Right atrium auricular region (tissue), 2 donors: ENCODE measurements at places on chromosomes 6 and 20. TPM values are rescaled to one million over a fixed set of nuclear protein-coding genes. Genes with fewer than 3 reads are reported as not detected.

- no peak overlapping the region for H3K27ac ChIP-seq
- no peak for DNase-seq
- no peaks in the 10 kb centered on the region for H3K27me3 ChIP-seq
- no peaks in the 10 kb centered on the region for H3K36me3 ChIP-seq
Measured at GRCh38 chr20:59047938-59048680, 5.5 kb upstream of the PRELID3B start.

- H3K27me3 ChIP-seq, result no peaks in the 10 kb centered on the region
- no peak for DNase-seq
- peak overlapping the region; percentile 85 for H3K27ac ChIP-seq
- no peaks in the 10 kb centered on the region for H3K4me1 ChIP-seq
- no peak overlapping the region for H3K4me3 ChIP-seq
Measured at GRCh38 chr20:62825333-62825985, 8.6 kb downstream of the COL9A3 start.

GRCh38 chr6:6556161-6556737 lies 32.3 kb upstream of the LY86 start:
- no peaks in the 10 kb centered on the region for H3K27me3 ChIP-seq
- H3K4me1 ChIP-seq, result no peaks in the 10 kb centered on the region
- no peak for DNase-seq
- no peak overlapping the region for H3K27ac ChIP-seq
- H3K4me3 ChIP-seq, result no peak overlapping the region

DNA sequence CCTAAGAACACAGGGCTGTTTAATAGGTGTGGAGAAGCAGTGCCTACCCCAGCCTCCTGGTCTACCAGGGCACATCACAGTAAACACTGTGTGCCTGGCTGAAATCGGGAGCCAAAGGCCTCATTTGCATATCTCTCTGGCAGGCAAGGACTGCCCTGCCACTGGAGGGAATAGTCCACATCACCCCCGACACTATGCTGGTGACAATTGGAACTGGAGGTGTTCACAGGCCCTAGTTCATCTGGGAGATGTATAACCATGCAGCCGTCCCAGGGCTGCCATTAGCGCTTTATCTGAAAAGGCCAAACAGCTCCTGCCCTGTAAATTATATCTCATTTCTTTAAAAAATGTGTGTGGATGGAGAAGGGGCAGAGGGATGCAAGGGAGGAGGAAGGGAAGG lies 150.3 kb downstream of the LINC00237 start:
- no peak overlapping the region for H3K4me3 ChIP-seq
- DNase-seq, result no peak
- no peak overlapping the region for H3K27ac ChIP-seq
- H3K27me3 ChIP-seq, result no peaks in the 10 kb centered on the region

GRCh38 chr6:3001773-3002293 lies 2.1 kb downstream of the NQO2 start:
- no peak for DNase-seq
- peak overlapping the region; percentile 55 for H3K27ac ChIP-seq

DNA sequence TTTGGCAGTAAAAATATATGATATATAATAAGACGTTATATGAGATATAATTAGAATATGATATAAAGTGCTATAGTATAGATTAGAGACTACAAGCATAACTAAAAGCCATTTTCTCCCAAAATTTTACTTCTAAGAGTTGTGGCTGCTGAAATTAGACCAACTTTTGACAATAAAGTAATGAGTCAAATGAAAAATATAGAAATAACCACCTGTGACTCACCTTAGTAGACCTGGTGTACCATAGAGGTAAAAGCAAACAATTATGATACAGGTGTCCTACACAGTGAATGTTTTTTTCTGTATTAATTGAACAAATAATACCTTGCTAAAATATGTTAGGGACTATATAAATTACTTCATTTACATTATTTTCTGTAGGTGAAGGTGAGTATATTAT lies 482.9 kb upstream of the MAN1A1 start:
- no peak for DNase-seq
- H3K27ac ChIP-seq, result no peak overlapping the region
- no peaks in the 10 kb centered on the region for H3K4me1 ChIP-seq
- H3K27me3 ChIP-seq, result no peaks in the 10 kb centered on the region

- DNase-seq, result no peak
- H3K36me3 ChIP-seq, result no peaks in the 10 kb centered on the region
- no peak overlapping the region for H3K27ac ChIP-seq
- H3K27me3 ChIP-seq, result no peaks in the 10 kb centered on the region
- H3K4me3 ChIP-seq, result no peak overlapping the region
Measured at GRCh38 chr6:90790696-90791095, 203.8 kb upstream of the MAP3K7 start.

DNA sequence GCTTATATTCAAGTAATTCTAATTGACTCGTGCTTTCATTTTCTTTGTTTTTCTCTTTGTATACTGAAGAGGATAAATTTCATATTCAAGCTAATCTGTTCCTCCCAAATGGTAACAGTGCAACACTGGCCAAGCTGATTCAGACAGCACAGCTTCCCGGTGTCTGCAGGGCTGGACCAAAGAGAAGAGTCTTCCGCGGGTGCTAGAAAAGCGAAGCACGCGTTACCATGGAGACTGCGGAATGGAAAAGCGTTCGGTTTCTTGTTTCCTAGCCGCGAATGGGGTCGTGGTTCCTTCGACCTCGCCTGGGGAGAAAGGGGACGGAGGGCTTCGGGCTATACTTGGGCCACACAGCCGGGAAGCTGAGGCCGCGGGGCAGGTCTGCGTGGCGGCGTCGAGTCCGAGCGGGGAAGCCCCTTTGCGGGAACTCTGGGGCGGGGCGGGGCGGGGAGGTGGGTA lies 6.2 kb upstream of the ZNF311 start:
- DNase-seq, result peak; percentile 66
- no peaks in the 10 kb centered on the region for H3K36me3 ChIP-seq
- peaks cover 9% of the 10 kb centered on the region for H3K4me1 ChIP-seq
- peak overlapping the region; percentile 39 for H3K4me3 ChIP-seq
- no peak overlapping the region for H3K27ac ChIP-seq
- no peaks in the 10 kb centered on the region for H3K27me3 ChIP-seq

GRCh38 chr20:18052856-18053255 lies 4.9 kb downstream of the OVOL2 start:
- peaks cover 15% of the 10 kb centered on the region for H3K27me3 ChIP-seq
- peaks cover 14% of the 10 kb centered on the region for H3K4me1 ChIP-seq
- no peak overlapping the region for H3K4me3 ChIP-seq
- H3K27ac ChIP-seq, result no peak overlapping the region

DNA sequence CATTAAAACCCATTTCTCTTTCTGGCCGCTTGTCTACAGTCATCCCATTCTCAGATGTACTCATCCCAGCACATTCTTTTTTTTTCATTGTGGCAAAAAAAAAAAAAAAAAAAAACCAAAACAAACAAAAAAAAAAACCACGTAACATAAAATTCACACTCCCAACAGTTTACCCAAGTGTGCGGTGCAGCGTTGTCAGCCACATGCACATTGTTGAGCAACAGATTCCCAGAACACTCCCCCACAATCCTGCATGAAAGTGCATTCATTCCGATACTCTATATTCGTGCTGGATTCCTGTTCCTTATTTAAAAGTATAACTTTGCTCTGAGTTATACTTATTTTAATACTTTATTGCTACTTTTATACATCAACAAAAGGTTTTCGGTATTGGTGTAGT lies 96.0 kb downstream of the SASH1 start:
- no peak overlapping the region for H3K27ac ChIP-seq
- no peak for DNase-seq
- no peaks in the 10 kb centered on the region for H3K36me3 ChIP-seq
- H3K4me3 ChIP-seq, result no peak overlapping the region

- no peaks in the 10 kb centered on the region for H3K36me3 ChIP-seq
- H3K27ac ChIP-seq, result peak overlapping the region; percentile 49
- H3K4me1 ChIP-seq, result no peaks in the 10 kb centered on the region
- H3K4me3 ChIP-seq, result no peak overlapping the region
Measured at GRCh38 chr6:39754514-39755115, 29.4 kb upstream of the KIF6 start.

DNA sequence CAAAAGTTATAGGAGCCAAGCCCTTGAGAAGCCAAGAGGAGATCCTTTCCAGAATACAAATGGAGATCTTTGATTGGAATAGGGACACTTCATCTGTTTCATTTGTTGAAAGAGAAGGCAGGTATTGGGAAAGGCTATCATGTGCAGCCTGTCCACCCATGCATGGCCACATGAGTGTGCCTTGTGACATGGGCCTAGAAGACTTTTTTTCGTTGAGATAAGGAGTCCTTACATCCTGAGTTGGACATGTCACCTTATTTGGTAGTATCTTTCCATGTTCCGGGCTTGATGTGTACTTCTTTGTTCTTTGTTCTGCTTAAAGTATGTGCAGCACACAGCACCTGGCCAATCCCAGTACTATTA lies 42.1 kb upstream of the SYNCRIP start:
- H3K36me3 ChIP-seq, result no peaks in the 10 kb centered on the region
- H3K4me1 ChIP-seq, result no peaks in the 10 kb centered on the region
- no peaks in the 10 kb centered on the region for H3K27me3 ChIP-seq
- DNase-seq, result no peak

Gene SNTA1
- 295 TPM for total RNA-seq

Gene AGER
- 0.94 TPM for total RNA-seq

Gene PKHD1
- total RNA-seq, result not detected

Gene IL17A
- not detected for total RNA-seq

Gene SMOC2
- 10.8 TPM for total RNA-seq

Gene SLPI
- 306 TPM for total RNA-seq

Gene TRIM39
- 12.2 TPM for total RNA-seq

Gene C6orf132
- total RNA-seq, result 1.9 TPM

Gene MTFR2
- 0.70 TPM for total RNA-seq

Gene CYP39A1
- 7.0 TPM for total RNA-seq

Gene FOXA2
- total RNA-seq, result not detected

Gene CASS4
- total RNA-seq, result 2.0 TPM

Gene JAG1
- 32.8 TPM for total RNA-seq
